ENCODE measurements at places on chromosomes 16 and 17.

DNA sequence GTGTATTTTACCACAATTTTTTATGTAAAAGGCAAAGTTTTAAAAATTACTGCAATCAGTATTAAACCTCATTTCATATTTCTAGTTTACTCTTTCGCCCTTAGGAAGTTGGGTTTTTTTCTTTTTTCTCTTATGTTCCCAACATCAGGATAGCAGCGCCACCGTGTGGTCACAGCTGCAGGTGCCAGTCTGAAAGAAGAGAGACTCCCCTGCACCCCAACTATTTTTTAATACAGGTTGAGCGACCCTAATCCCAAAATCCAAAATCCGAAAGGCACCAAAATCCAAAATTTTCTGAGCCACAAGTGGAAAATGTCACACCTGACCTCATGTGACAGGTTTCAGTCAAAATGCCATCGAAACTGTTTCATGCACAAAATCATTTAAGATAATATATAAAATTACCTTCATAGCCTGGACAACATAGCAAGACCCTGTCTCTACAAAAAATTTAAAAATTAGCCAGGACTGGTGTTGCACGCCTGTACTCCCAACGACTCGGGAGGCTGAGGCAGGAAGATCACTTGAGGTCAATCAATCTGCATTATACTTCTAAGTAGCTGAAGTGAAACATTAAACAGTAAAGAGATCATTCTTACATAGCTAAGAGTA, 21.8 kb upstream of the ASGR2 start:
- DNase-seq: peak; percentile 67

GRCh38 chr16:71426069-71426879, 15.6 kb downstream of the TLE7 start:
- DNase-seq: peak; percentile 35

DNA sequence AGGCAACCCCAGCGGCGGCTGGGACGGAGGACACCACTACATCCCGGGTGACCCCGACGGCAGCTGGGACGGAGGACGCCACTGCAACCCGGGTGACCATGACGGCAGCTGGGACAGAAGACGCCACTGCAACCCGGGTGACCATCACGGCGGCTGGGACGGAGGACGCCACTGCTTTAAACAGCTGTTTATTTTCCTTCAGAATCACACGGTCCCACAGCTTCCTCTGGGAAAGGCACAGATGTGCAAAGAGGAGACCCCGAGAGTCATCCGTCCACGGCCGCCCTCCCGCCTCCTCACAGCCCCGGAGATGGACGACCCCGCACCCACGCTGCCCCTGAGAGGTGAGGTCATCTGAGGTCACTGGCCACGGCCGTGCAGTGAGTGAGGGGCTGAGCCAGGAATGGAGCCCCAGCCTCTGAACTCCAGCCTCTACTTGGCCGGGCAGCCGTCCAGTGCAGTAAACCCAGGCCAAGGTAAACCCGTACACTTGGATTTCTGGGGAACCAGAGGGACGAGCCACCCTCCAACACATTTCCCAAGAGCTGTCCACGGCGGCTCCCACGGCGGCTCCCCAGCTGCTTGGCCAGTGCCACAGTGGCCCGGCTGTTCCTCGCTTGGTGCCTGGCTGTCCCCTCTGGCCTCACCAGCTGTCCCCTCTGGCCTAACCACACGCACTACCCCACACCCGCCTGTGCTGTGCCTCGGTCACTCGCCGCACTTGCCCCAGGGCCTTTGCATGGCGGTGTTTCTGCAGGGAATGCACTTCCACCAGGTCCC, 43.2 kb upstream of the PABPN1L start:
- no peak for DNase-seq

- no peak for DNase-seq
Observed at GRCh38 chr17:2883544-2884213, 87.4 kb downstream of the RAP1GAP2 start.
